ENCODE measurements at places on chromosomes 7 and 10.

DNA sequence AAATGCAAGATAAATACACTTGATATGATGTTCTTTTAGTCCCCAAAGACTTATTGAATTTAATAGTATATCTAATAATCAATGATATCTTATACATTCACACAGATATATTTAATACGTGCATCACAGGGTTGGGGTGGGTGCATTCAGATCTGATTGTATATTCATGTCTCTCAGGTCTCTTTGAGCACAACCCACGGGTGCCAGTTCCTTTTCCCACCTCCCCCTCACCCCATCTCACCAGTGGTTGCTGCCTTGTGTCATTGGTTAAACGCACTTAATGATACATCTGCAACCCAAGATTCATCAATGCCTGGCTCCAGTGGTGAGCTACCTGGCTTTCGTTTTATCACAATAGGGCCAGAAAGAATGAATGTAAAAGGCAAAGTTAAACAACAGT, 6.2 kb downstream of the LRIT1 start:
- DNase-seq, result no peak

- DNase-seq, result peak; percentile 79
These were observed 55.5 kb downstream of the KDM7A start for GRCh38 chr7:140121326-140121725.

- no peak for DNase-seq
These were observed 209.1 kb downstream of the PRPF18 start for GRCh38 chr10:13795653-13796555.

DNA sequence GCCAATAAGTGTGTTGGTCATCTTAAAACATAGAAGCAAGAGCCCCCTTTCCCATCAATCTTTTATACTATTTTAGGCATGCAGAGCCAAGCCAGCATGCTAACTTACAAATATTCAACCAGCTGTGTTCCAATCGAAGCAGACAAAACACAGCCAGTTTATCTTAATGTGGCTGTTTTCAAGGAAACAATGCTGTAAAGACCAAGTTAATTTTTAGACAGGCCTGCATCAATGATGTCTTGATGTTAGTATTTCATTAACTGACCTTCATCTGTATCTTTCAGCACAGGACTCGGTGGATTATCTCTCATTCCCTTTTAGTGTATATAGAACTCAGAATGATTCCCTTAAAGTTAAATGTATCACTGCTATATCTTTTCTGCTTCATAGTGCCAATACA, 262.0 kb upstream of the ZWINT start:
- DNase-seq, result no peak

GRCh38 chr10:76230921-76231285, 799.5 kb downstream of the LRMDA start:
- no peak for DNase-seq

- DNase-seq, result no peak
These were observed 893.0 kb downstream of the SORCS3 start for GRCh38 chr10:105534086-105534485.

DNA sequence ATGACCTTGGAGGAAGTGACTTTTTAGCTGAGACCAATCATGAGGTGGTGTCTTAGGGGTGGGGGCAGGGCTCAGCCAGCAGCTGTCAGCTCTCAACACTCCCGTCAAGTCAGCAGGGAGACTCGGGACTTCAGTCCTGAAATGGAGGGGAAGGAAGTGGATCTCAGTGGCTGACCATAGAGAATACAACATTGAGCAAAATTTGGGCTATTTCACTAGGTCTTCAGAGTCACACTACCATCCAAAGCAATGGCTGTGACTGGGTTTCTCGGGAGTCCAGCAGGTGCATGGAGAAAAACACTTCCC, 16.8 kb upstream of the GIMAP6 start:
- no peak for DNase-seq

DNA sequence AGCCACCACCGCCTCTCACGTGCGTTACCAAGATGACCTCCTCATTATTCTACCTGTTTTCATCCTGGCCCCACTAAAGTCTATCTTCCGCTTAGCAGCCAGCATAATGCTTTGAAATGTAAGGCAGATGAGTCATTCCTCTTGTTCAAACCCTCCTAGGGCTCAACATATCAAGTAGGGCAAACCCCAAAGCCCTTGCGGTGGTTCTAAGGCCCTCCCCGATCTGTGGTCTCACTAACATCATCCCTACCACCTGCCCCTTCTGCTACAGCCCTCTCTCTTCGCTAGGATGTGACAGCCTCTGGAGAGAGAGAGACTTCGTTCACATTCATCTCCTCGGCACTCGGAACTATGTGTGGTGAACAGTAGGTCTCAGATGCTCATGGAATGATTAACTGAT, 94.8 kb downstream of the SVIL start:
- no peak for DNase-seq

GRCh38 chr7:131466735-131467365, 89.6 kb downstream of the PODXL start:
- DNase-seq, result no peak
